ENCODE measurements at places on chromosomes 3 and 15.

DNA sequence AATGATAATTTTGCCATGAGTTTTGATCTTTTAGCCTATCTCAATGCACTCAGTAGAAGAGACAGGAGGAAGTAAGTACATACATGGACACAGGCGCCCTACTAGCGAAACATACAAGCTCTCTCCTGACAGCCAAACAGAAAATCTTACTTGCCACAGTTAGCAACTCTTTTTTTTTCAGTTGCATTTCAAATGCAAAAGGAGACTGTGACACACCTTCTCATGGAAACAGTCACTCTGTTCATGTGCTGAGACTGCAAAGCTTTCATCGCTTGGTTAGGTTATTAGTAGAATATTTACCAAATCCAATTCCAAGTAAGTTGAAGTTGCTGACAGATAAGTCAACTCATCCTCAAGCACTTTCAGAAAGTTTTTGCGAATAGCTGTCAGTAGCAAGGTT, 223.3 kb downstream of the FOXP1 start:
- no peak for DNase-seq

DNA sequence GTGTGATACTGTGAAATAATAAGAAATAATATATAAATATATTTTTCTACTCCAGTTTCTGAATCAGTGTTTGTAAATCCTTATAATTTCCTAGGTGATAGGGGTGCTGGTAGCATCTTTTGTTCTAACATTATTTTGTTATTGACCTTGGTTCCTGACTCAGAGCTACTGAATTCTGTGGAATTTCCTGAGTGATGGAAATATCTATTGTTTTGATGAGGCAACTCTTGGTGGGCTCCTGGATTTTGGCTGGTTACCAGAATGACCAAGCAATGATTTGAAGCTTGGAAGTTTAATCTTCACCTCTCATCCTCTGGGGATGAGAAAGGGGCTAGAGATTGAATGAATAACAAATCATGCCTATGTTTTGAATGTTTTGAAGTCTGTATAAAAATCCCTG, 377.3 kb downstream of the LPP start:
- no peak for DNase-seq

GRCh38 chr3:124926426-124927101, 8.0 kb downstream of the MUC13 start:
- DNase-seq, result no peak

DNA sequence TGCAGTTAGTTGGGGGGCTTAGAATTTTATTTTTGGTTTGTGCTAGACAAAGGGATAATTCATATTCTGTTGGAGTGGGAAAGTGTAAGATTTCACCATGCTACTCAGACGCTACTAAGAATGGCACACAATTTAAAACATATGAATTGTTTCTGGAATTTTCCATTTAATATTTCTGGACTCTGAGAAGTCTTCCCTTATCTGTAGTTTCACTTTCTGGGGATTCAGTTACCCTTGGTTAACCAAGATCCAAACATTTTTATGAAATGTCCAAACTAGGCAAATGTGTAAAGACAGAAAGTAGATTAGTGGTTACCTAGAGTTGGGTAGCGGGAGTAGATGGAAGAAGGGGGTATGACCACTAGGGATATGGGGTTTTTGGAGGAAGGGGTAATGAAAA, 53.1 kb downstream of the TCF12 start:
- no peak for DNase-seq

- DNase-seq, result no peak
Measured at GRCh38 chr15:70382762-70383458, 285.2 kb upstream of the TLE3 start.
